Stimulated activated CD4-positive, alpha-beta T cell treated with anti-CD3 and anti-CD28 coated beads, Interleukin-1b, Interleukin-23, amount 100 ng/mL, for 1 hour (primary cell): ENCODE measurements at places on chromosomes 2 and 18.

GRCh38 chr2:205700331-205701132 is 18.2 kb downstream of the NRP2 start:
- no peak for DNase-seq

DNA sequence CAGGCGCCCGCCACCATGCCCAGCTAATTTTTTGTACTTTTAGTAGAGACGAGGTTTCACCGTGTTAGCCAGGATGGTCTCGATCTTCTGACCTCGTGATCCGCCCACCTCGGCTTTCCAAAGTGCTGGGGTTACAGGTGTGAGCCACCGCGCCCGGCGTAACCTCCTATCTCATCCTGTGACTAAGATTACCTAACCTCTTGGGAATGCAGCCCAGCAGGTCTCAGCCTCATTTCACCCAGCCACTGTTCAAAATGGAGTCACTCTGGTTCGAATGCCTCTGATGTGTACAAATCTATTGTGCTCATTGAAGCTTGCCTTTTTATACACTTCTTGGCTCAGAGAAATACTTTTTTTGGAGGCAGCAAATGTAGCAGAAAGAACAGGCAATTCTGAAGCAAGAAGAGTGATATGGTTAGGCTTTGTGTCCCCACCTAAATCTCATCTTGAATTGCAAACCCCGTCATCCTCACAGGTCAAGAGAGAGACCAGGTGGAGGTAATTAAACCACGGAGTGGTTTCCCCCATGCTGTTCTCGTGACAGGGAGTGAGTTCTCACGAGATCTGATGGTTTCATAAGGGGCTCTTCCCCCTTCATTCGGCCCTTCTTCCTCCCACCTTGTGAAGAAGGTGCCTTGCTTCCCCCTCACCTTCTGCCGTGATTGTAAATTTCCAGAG is 60.6 kb downstream of the SLC4A3 start:
- no peak for DNase-seq

DNA sequence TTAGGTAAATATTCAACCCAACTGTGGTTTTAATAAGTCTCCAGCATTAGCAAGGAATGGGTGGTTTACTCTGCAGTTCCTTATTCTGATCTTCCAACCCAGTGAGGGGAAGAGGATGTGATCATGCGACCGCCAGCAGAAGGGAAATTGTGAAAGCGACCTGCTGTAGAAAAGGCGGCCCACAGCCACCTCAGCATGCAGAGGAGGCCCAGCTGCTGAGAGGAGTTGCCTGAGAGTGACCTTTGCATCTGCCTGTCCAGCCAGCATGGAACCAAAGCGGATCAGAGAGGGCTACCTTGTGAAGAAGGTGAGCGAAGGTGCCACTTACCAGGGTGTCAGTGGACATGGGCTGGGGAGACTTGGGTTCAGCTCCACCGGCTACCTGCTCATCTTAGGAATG is at the start of gene PLEK:
PLEK (plus strand) TSS at position 196 of the 400 bp plus-strand sequence; CDS start at position 266, 70 bp downstream.
- no peak for DNase-seq

DNA sequence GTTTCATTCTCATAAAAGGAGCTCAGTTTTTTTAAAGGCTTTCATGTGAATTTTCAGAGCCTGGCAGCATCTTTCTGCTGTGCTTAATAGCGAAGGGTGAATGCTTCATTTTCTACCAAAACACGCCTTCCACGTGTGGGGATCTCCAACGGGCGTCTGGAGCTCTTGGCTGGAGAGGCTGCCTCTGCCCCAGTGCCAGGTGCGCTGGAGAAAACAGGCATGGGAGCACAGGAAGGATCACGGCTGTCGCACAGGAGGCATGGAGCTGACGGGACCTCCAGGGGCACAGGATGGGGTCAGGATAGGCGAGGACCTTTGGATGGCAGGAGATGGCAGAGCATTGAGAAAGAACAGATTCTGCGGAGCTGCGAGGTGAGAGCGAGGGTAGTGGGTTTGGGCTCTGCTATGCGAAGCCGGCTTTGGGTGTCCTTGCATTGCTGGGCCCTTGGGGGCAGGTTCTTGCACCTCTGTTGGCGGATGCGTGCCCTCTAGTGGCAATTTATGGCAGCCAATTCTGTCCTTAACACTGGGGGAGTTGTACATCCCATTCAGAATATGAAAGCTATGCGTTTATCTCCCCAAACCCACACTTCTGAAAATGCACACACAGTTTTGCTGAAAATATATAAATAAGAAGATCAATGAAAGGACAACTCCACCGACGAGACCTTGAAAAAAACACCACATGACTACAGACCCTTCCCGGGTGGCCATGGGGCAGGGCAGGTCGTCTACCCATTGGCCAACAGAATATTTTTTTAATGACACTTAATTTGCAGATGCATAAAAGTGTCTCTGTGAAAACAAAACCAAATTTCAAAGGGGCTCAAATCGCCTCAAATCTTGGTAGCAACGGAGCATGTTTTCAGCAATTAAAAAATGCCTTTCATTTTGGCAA is 90.4 kb upstream of the SLC35G4 start:
- DNase-seq, result no peak

DNA sequence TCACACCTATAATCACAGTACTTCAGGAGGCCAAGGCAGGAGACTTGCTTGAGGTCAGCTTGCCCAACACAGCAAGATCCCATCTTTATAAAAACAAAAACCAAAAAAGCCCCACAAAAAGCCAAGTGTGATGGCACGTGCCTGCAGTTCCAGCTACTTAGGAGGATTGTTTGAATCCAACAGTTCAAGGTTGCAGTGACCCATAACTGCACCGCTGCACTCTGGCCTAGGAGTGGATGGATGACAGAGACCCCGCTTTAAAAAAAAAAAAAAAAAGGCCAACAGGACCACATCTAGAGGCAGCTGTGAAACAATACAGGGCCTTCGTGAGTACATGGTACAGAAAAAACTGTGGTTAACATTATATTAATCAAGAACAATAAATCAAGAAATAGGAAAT is 56.2 kb downstream of the PRPF40A start:
- DNase-seq, result no peak

DNA sequence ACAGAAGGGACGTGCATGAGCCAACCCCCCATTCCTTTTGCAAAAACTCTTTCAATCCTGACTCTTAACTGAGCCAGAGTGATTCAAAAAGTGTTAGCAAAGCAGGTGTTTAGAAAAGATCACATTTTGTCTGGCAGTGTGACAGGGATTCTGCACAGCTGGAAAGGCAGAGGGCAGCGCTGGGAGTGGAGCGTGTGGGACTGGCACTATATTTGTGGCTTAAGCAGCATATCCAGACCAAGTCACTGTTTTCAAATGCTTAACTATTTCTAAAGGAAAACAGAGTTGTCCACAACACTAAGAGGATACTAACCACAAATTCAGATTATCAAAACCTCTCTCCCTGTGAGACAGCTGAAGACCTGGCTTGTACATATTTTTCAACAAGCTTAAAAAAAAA is 19.0 kb downstream of the CABYR start:
- no peak for DNase-seq

- no peak for DNase-seq
Measured at GRCh38 chr18:36672437-36673344, 156.1 kb downstream of the TPGS2 start.

GRCh38 chr18:5214583-5215351 is 17.7 kb upstream of the AKAIN1 start:
- no peak for DNase-seq

- no peak for DNase-seq
Measured at GRCh38 chr2:195531754-195532153, 125.3 kb upstream of the SLC39A10 start.

GRCh38 chr2:241177526-241178334 is 10.7 kb upstream of the ANO7 start:
- DNase-seq, result no peak

DNA sequence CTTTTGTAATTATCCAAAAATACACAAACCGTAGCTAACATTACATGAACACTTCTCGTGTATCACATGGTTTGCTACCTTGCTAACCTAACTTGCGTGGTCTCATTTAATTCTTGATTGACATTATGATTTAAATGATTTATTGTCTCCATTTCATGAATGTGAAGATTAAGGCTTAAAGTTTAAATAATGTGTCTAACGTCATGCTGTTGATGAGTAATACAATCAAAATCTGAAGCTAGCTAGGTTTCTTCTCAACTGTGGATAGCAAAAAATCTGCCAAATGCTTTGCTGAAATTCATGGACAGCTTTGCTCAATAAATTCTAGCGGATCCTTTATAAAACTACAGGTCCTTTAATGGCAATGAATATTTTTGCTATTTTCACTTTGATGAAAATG is 274.1 kb upstream of the MC4R start:
- DNase-seq, result no peak

GRCh38 chr18:79964330-79965118 is at the start of gene HSBP1L1:
TSS of gene HSBP1L1 (plus strand) at chr18:79964643. CDS start at chr18:79964736, 93 bp downstream.
- DNase-seq, result no peak

GRCh38 chr2:10981941-10982431 is 70.3 kb downstream of the KCNF1 start:
- no peak for DNase-seq

- no peak for DNase-seq
Measured at GRCh38 chr2:217396586-217396985, 536.7 kb upstream of the TNP1 start.

DNA sequence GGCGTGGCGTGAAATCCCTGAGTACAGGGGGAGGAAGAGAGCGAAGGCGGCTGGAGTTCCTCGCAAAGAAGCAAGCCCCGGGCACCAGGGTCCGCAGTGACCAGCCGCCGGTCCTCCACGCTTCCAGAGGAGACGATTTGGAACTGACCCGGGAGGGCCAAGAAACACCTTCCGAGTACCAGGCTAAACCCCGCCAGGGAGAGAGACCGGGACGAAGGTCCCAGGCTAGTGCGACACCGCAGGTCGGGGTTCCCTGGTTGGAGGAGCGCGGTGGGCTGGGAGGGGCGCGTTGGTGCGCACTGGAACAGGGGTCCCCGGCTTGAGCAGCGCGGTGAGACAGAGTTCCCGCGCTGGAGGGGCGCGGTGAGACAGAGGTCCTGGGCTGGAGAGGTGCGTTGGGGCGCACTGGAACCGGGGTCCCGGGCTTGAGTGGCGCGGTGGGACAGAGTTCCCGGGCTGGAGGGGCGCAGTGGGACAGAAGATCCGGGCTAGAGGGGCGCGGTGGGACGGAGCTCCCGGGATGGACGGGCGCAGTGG is 901 bp downstream of the WDFY1 start:
- no peak for DNase-seq

DNA sequence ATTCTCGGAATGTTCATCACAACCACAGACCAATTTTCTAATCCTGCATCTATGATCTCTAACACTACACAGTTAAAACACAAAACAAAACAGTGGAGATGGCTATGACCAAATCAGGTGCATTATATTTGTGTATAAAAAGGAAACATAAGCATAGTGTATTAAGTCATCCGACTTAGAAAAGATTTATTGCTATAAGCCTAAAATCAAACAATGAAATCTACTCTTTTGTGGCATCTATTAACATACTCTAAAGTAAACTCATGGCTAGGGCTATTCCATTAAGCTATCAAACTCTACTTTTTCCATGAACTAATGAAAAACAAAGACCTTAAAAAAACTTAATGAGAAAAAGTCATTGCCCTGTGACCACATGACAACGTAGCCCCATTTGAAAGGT is 8.7 kb downstream of the SP3 start:
- DNase-seq, result no peak

GRCh38 chr2:8307606-8308180 is 374.2 kb upstream of the ID2 start:
- no peak for DNase-seq

GRCh38 chr18:75067996-75068645 is 140.8 kb downstream of the PTGR3 start:
- no peak for DNase-seq

DNA sequence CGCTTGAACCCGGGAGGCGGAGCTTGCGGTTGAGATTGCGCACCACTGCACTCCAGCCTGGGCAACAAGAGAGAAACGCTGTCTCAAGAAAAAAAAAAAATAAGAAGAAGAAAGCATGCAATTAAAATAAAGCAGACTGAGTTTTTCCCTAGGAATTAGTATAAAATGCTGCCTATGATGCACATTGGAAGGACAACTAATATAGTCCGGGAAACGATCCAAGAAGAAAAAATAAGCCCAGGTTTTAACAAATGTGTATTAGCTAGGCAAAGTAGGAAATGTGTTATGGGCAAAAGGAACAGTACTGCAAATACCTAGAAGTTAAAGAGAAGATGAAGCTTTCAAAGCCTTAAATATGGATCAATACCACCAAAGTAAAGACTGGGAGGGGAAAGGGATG is 64.0 kb downstream of the SPIRE1 start:
- no peak for DNase-seq

- DNase-seq, result no peak
Measured at GRCh38 chr2:7405861-7406715, 488.9 kb downstream of the RNF144A start.

GRCh38 chr18:54165450-54165849 is 59.0 kb downstream of the MBD2 start:
- no peak for DNase-seq

- DNase-seq, result no peak
Measured at GRCh38 chr2:177207101-177207500, 5.5 kb upstream of the HNRNPA3 start.

- no peak for DNase-seq
Measured at GRCh38 chr2:170155022-170155722, 22.8 kb upstream of the MYO3B start.

- no peak for DNase-seq
Measured at GRCh38 chr2:30223413-30223874, 7.9 kb upstream of the LBH start.

- DNase-seq, result no peak
Measured at GRCh38 chr2:229342376-229342775, 71.3 kb upstream of the PID1 start.

DNA sequence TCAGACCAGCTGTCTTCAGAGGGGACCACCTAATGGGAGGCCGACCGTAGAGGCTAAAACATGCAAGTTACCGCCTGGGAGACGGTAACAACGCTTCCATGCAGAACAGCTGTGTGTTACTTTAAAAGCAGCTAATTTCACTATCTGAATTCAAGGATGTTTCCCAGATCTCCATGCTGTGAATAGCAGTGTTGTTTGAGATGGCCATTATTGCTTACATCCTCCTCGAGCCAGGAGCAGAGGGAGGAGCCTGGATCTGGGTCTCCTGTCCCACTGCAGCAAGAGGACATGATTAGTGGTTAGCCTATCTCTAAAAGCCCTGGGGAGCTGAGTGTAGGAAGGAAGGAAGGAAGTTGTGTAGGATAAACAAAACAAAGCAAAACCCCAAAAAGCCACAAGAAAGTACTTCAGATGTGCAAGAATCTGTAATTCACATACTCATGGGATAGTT is 50.9 kb downstream of the ACTR2 start:
- DNase-seq, result no peak

- DNase-seq, result no peak
Measured at GRCh38 chr2:150147889-150148683, 339.4 kb downstream of the RND3 start.

- no peak for DNase-seq
Measured at GRCh38 chr18:47397671-47398319, 146.3 kb upstream of the SKOR2 start.

GRCh38 chr2:74880054-74880728 is 46.3 kb downstream of the HK2 start:
- DNase-seq, result no peak

GRCh38 chr2:43218702-43219382 is 7.6 kb downstream of the ZFP36L2 start:
- DNase-seq, result no peak
